ENCODE measurements at places on chromosomes 5 and 9. TPM values are rescaled to one million over a fixed set of nuclear protein-coding genes. Genes with fewer than 3 reads are reported as not detected.

DNA sequence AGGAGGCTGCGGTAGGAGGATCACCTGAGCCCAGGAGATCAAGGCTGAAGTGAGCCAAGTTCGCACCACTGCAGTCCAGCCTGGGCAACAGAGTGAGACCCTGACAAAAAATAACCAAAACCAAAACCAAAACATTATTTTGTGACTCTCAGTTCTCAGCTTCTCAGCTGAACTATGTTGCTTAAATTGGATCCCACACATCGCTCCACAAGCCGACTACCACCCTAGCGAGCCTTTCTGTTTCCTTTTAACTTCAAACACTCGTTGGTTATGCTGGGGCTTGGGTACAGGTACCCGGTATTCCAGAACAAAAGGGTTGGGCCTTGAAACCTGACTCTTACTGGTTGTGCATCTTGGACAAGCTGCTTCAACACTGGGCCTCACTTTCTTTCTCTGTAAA, 3.8 kb upstream of the PTGS1 start:
- no peak for DNase-seq

DNA sequence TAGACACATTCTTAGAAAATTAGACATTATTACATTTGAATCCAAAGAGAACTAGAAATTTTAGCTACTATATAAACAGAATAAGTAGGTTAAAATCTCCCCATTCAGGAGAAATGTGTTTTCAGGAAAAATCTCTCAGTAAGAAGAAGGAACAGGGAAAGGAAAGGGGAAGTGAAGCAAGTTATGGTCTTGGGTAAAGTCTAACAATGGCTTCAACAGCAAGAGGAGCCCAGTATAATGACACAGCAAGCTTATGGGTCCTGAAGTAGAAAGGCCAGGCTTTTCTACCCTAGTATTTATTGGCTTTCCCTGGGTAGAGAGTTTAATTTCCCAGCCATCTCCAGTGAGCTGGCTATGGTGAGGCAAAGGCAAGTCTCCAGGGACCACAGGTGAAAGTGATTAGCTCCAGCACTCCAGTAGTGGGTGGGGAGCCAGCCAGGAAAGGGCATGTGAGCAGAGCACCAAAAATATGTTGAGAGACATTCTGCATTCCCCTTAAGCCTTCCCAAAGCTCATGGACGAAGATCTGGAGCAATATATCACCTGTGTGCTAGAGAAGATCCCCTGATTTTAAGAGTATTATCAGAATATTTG, 981.7 kb downstream of the NR2F1-AS1 start:
- no peak for DNase-seq

- no peak for DNase-seq
These were observed 19.7 kb downstream of the FBXW11 start for GRCh38 chr5:171986772-171987171.

DNA sequence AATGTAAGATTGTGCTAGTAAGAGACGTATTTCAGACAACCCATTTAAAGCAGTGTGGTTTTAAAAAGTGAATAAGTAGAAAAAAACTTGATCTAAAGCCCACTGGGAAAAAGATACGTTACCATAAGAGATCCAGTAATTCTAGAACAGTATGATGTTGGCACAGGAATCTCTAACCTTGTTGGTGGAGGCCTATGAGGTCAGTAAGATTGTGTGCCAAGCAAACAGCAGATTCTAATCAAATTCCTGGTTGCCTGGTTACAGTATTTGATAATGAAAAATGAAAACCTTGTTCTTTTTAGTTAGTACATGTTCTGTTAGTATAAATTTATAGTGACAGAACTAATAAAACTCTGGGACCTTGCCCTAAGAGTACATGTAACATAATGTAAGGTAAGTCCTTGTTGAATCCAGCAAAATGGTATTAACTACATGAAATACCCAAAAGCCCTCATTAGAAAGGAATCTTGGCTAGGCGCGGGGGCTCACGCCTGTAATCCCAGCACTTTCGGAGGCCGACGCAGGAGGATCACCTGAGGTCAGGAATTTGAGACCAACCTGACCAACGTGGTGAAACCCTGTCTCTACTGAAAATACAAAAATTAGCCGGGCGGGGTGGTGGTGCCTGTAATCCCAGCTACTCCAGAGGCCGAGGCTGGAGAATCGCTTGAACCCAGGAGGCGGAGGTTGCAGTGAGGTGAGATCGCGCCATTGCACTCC, 33.2 kb upstream of the DMXL1 start:
- peak; percentile 20 for DNase-seq

DNA sequence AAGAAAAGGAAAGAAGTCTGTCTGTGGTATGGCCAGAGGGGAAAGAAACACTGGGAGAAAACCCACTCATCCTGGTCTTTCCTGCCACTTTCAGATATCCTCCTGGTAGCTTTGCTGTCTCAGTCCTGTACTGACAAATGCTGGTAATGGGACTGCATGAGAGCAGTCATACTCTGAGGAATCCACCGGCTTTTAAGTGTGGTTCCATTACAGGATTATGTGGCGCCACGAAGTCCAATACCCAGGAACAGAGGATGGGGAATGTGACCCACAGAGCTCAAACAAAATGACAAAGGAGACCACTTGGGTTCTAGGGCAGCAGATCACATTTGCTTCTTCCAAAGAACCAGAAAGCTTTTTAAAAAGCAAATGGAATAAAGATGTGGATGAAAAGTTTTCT, 26.3 kb upstream of the FBP1 start:
- no peak for DNase-seq

Gene GDNF
- polyA plus RNA-seq = 8.4 TPM

Gene CLINT1
- polyA plus RNA-seq = 105 TPM

Data from SK-N-SH (cell line).